Effector memory CD4-positive, alpha-beta T cell (primary cell): ENCODE measurements at places on chromosomes 4 and X.

- DNase-seq, result no peak
Observed at GRCh38 chr4:3346146-3346545, 53.3 kb downstream of the RGS12 start.

DNA sequence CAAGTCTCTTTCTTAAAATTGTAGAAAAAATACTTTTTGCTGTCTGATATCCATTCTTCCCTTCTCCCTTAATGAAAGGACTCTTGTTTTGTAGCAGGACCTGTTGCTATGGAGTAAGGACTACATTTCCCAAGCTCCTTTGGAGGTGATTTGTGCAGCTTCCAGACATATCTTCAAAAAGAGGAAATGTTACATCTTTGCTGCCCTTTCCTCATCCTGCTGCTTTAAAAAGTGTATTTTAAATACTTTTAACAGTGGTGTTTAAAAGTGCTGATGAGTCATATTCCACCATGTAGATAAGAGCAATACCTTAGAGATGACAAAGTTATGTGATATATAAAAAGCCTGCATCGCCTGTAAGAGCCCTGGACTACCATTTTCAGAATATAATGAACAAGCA is 98.7 kb downstream of the CFAP299 start:
- DNase-seq, result no peak

GRCh38 chr4:108004646-108005045 is 15.0 kb downstream of the HADH start:
- DNase-seq, result no peak

GRCh38 chr4:133565379-133565778 is 416.3 kb downstream of the PCDH10 start:
- no peak for DNase-seq

DNA sequence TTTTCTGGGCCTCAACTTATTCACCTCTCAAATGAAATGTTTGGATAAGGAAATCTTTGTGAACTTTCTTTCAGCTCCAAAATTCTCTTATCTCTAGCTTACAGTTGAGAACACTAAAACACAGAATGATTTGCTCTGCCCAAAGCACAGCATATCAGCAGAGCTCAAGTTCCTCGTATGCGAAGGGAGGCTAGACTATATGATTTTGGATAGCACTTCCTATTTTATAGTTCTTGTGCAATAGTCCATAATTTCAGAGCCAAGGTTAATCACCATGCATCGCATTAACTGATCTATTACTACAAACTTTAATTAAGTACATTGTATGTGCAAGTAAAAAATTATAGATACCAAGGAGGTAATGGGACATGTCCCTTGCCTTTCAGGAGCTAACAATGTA is 27.0 kb upstream of the KLHL13 start:
- no peak for DNase-seq

GRCh38 chr4:38837849-38838248 is 18.8 kb downstream of the TLR6 start:
- no peak for DNase-seq

DNA sequence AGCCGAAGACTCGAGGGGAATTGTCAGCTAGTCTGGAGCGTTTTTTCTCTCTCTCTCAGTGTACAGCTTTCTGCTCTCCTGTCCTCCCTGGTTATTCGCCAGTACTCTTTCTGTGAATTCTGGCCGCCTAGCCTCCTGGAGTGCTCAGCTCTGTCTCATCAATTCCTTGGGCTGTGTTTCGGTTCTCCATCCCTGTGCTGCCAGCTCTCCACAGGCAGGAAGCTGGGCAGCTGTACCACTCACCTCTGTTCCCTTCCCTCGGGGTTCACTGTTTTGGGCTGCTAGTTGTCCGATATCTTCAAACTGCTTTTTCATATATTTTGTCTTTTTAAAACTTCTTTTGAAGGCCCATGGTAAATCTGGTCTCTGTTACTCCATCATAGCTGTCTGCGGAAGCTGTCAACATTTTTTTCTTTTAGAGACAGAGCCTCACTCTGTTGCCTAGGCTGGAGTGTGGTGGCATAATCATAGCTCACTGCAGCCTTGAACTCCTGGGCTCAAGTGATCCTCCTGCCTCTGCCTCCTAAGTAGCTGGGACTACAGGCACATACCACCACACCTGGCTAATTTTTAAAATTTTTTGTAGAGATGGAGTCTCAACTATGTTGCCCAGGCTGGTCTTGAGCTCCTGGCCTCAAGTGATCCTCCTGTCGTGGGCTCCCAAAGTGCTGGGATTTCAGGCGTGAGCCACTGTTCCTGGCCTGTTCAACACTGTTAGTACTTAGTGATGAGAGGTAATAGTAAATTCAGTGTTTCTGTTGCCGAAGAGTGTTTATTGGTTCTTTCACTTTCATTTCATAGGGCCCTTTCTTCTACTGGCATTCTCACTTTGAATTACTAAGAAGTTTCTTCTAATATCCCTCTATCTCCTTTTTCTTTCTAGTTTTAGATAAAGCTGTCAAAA is 18.6 kb downstream of the ZCCHC4 start:
- no peak for DNase-seq

DNA sequence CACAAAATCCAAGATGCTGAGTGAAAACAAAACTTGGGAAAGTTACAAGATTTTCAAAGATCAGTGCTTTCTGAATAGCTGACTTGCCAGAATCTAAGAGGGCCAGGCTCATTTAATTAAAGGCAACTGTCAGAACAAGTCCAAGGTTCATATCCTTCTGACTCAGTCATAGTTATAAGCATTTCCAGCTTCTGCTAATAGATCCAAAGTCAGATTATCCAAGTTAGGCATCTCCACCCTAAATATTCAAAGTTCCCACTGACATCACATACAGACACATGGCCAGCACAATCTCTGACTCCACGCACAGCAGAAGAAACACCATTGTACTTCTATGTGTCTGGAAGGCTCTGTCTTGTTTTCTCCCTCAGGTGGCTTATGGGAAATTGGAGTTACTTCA is 41.8 kb downstream of the GASK1B start:
- no peak for DNase-seq

DNA sequence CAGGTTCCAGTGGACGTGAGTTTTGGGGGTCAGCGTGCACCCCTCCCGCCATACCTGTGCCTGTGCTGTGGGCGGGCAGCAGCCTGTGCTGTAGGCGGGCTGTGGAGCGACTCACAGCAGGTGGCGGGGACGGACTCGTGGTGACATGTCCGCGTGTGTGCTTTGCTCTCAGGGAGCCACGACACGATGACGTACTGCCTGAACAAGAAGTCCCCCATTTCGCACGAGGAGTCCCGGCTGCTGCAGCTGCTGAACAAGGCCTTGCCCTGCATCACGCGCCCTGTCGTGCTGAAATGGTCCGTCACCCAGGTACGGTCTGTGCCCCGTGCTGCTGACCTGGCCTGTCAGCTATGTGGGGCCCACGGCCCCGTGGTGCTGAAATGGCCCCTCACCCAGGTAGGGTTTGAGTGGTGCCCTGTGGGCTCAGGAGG is 7.4 kb downstream of the PLCXD1 start:
- DNase-seq, result no peak

DNA sequence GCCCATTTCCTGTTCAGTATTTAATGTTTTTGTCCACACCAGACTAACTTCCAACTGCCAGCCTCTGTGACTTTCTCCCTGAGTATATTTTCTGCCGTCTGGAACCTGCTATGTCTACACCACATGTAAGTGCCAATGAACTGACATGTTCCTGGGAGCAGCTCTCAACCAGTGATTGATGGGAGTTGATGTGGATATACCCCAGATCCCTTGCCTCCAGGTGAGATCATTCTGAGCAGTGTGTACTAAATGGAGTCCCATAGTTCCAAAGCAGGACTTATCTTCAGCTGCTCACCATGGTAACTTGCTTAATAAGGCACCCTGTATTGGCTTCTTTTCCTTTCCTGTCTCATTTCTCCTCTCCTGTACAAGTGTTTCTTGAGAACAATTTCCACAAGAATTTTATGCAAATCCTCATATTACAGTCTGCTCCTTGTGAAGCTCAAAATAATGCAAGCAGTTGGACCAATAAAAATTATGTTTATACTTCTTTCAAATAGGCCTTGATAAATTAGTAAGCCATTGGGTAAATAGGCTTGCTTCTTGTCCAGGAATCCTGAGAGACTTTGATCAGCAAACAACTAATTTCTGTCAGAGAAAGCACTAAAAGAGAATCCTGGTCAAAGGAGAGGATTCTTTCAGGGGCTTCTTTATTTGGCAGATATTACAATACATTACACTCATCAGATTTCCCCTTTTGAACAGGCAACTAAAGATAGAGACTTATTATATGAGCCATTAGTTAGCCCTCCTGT is 911.7 kb upstream of the NDST4 start:
- no peak for DNase-seq

- DNase-seq, result no peak
Observed at GRCh38 chr4:142923619-142924018, 77.5 kb upstream of the INPP4B start.

DNA sequence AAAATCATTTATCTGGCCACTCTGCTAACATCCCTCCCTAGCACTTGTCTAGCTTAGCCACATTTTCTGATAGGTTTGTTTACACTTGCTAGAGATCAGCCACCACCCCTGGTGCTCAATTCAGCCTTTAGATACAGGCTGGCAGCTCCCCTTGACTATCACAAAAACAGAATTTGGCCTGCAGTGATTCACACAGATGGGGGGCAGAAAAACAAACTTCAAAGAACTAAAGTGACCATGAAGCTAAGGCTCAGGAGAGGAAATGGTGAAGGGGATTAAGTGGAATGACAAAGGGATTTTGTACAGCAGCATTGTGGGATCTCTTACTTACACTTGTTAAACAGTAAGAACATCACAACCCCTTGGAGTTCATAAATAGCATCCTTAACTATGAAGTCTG is 1718.0 kb upstream of the PCDH7 start:
- no peak for DNase-seq

GRCh38 chrX:108833993-108834392 is 97.6 kb upstream of the IRS4 start:
- DNase-seq, result no peak

GRCh38 chrX:465418-466215 is 78.9 kb upstream of the PPP2R3B start:
- no peak for DNase-seq

- no peak for DNase-seq
Observed at GRCh38 chr4:126047114-126047513, 732.4 kb downstream of the FAT4 start.

DNA sequence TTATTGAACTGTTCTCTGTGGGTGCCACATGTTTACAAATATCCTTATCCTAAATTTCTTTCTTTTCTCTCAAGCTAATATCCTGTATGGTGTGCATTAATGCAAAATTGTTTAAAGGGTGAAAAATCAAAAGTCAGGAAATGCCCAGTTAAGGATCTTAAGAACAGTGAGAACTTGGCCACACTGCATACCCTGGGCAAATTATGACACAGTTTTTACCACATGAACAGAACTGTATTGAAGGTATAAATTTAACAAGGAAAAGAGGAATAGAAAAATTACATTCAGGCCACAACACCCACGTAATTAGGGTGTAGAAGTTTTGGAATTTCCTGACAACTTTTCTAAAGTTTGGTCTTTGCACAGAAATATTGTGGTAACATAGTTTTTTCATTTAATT is 94.4 kb upstream of the HCCS start:
- no peak for DNase-seq

- no peak for DNase-seq
Observed at GRCh38 chr4:182063651-182064050, 179.6 kb upstream of the TENM3 start.
